Stimulated activated CD4-positive, alpha-beta T cell treated with anti-CD3 and anti-CD28 coated beads, Interleukin-4, amount 100 ng/mL, for 48 hours (primary cell): ENCODE measurements at places on chromosomes 2 and 18.
A peak's percentile ranks its signal among the peaks of the same experiment; 100 is the strongest.

- DNase-seq, result no peak
These were observed 4.5 kb downstream of the SCYGR3 start for GRCh38 chr2:227610123-227610522.

DNA sequence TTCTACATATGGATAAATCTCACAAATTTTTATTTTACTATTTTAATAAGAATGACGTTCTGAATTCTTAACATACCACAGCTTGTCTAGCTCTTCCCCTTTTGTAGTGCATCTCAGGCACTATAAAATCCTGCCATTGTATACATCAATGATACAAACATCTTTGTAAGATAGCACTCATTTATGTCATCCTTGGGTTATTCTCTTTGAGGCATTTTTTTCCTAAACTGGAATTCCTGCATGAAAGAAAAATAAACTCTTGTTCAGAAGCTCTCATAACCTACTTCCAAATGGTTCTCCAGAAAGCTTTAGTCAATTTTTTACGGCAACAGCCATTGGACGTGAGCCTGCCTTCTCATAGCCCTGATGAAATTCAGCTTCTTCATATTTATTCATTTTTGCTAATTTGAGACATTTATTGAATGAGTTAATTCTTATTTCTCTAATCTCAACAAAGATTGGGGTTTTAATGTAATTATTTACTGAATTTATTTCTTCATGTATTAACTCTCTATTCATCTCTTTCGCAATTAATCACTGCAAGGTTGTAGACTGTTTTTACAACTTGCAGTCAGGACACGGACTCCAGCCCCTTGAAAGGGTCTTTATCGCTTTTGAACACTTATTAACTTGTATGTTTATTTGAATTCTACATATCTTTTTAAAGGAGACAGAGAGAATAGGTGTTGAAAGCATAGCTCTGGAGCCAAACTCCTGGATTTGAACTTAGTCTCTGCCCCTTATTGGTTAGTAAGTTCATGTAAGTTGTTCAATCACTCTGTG lies 57.6 kb upstream of the PARD3B start:
- DNase-seq, result no peak

- DNase-seq, result no peak
These were observed 5.1 kb downstream of the SLC35F6 start for GRCh38 chr2:26769089-26769761.

DNA sequence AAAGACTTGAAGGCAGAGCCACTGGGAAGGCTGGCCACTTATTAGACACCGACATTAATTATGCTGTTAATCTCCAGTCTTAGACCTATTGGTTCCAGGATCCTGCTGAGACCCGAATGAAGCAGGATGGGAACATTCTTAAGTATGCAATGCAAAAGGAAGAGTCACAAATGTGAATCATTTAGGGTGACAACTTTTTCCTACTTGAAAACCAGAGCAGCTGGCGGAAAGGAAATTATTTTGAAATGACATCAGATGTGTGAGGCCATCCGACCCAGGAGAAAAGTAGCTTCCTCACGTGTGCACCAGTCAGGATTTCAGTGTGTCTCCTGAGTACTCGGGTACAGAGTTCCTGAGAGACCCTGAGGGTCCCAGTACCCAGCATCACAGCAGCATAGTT lies 222.9 kb upstream of the NCKAP5 start:
- no peak for DNase-seq

DNA sequence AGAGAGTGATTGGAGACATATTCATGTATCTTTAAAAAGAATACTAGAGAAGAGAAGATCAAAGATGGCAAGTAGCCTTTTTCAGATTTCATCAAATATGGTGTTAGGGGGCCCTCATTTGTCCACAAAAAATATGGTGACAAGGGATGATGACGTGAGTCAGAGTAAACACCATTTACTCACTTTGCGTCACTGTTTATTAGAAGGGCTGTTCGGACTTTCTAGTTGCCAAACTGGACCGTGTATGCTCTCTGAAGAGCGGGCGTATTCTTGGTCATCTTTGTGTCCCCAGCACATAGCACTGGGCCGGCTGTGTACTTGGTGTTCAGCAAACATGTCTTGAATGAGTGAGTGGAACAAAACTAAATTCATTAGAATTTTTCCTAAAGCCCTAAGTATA lies 37.5 kb downstream of the TTC39C start:
- DNase-seq, result no peak

- DNase-seq, result no peak
These were observed 31.1 kb downstream of the CTIF start for GRCh38 chr18:48569915-48570264.

DNA sequence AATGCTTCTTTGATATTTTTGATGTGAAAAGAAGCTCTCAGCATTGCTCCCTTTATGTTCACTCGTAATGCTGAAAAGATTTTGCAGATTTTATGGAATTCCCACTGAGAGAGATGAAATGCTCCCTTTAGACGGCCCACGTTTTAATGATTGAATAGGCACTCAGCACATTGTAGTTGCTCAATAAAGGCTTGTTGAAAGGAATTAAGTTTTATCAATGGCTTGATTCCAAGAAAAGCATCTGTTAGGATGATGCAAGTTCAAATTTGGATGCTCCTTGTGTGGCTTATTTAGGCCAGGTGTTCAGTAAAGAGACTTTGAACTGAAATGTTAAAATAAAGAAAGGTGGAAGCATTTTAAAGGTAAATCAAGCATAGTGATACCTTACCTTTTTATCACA lies 725.1 kb downstream of the EPHA4 start:
- no peak for DNase-seq

- DNase-seq, result no peak
These were observed 28.3 kb downstream of the PIAS2 start for GRCh38 chr18:46888965-46889364.

GRCh38 chr18:79396431-79397246 lies 909 bp downstream of the NFATC1 start:
- DNase-seq, result no peak

DNA sequence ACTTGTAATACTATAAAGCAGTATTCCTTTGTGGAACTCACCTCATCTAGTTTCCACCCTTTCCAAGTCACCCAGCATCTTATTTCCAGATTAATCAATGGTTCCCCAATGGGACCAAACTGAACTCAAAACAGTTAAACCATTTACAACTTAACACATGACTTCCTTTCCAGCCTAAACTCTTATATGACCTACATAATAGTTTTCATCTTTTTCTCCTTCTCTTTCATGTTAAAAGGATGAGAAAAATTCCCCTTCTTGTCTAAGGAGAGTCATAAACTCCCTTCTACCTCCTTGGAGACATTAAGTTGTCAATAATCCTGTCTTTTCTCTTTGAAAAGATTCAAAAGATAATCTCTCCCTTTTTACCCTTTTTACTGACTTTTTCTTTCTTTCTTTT lies 6.7 kb downstream of the PPP3R1 start:
- no peak for DNase-seq

- no peak for DNase-seq
These were observed 11.1 kb downstream of the RTTN start for GRCh38 chr18:70194227-70194890.

DNA sequence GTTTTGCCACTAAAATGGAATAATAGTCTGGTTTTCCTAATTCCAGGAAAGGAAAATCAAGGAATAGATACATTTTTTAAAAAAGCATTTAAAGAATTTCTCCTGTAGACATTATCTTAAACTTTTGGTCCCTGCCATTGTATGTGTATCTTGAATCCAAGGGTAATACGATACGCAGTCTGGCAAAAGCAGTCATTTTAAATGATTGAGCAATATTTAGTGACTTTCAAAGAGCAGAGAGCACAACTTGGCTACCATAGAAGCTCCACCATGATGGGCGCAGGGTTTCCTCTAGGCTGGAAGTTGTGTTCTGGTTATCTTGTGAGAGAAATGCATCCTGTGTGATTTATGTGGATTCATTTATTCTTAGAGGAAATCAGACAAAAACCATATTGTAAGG lies 92.9 kb downstream of the NEDD4L start:
- no peak for DNase-seq

- no peak for DNase-seq
These were observed 170.7 kb downstream of the TMEM182 start for GRCh38 chr2:102932501-102932900.

DNA sequence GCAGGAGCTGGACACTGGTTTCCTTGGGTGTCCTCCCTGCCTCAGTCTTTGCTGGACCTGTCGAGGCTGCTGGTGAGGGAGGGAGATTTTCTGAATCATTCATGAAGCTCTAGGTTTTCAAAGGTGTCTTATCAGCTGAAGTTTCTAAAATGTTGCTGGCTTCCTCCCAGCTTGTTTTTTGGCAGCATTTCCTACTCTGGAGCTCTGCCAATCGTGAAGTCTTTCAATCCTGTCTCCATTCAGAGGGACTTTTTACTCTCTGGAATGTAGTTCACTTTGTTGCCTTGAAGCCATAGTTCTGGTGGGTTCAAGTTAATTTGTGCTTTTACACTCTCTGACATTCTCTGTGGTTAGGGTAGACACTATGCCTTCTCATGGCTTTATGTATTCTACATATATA lies 23.9 kb downstream of the SNTG2 start:
- no peak for DNase-seq

DNA sequence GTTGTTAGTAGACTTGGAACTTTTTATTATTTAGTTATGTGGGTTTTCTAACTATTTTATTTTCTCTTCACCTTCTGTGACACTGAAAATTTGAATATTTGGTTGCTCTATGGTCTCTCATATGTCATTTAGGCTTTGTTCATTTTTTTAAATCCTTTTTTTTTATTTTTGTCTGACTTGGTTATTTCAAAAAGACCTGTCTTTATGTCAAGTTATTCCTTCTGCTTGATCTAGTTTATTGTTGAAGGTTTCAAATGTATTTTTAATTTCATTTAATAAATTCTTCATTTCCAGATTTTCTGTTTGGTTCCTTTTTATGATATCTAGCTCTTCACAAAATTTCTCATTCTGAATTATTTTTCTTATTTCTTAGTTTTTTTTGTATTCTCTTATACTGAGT lies 160.6 kb upstream of the ATP5MC3 start:
- no peak for DNase-seq

- DNase-seq, result no peak
These were observed 94.0 kb upstream of the CNGA3 start for GRCh38 chr2:98252038-98252773.

GRCh38 chr2:230908595-230909191 lies 16.3 kb downstream of the GPR55 start:
- peak; percentile 75 for DNase-seq

GRCh38 chr2:103161456-103162289 lies 399.8 kb downstream of the TMEM182 start:
- DNase-seq, result no peak

DNA sequence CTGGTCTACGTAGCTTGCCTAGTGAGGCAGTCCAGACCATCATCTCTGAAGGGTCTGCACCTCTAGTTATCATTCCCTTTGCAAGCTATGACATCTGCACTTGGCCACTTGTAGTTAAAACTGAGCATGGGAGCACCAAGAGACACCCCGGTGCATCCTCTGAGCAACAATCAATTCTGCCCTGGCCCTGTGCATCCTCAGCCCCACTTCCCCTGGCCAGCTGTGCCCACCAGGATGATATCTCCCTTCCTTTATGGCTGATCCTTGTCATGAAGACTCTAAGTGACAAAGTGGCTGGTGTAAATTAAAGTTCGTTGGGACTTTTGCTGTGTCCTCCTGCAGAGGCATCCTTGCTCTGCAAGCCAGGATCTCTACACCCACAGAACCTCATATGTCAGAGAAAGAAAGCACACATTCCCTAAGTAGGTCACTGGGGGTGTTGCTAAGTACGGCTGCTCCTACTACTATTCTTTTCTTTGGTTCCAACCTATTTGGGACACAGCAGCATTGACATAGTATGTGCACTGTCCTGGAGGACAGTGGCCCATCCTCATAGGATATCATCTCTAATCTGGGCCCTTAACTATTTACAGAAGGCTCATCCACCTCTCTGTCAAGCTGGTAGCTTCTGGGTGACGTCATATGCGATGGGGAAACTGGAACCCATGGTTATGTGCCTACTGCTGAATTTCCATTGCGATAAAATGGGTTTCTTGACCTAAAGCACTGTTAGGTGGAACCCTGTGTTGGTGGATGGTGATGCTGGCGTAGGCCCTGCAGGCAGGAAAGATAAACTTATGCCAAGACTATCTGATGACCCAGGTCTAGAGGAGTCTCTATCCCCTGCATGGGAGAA lies 384.3 kb upstream of the ID2 start:
- no peak for DNase-seq

GRCh38 chr18:36185901-36186460 lies 1.3 kb upstream of the MOCOS start:
- no peak for DNase-seq

GRCh38 chr2:219418155-219419011 lies at the start of gene DES:
Gene DES, plus strand, starts transcription at chr2:219418377. Its CDS starts 86 bp downstream, at chr2:219418463.
- DNase-seq, result no peak

- DNase-seq, result no peak
These were observed 146.6 kb upstream of the OTOS start for GRCh38 chr2:240287011-240287410.

GRCh38 chr18:66150650-66151049 lies 399.8 kb downstream of the CDH7 start:
- no peak for DNase-seq

GRCh38 chr2:181858600-181858999 lies 32.9 kb upstream of the ITPRID2 start:
- no peak for DNase-seq

GRCh38 chr2:195898505-195899191 lies 170.0 kb downstream of the DNAH7 start:
- no peak for DNase-seq

GRCh38 chr18:59988098-59988706 lies 88.4 kb downstream of the PMAIP1 start:
- peak; percentile 21 for DNase-seq

DNA sequence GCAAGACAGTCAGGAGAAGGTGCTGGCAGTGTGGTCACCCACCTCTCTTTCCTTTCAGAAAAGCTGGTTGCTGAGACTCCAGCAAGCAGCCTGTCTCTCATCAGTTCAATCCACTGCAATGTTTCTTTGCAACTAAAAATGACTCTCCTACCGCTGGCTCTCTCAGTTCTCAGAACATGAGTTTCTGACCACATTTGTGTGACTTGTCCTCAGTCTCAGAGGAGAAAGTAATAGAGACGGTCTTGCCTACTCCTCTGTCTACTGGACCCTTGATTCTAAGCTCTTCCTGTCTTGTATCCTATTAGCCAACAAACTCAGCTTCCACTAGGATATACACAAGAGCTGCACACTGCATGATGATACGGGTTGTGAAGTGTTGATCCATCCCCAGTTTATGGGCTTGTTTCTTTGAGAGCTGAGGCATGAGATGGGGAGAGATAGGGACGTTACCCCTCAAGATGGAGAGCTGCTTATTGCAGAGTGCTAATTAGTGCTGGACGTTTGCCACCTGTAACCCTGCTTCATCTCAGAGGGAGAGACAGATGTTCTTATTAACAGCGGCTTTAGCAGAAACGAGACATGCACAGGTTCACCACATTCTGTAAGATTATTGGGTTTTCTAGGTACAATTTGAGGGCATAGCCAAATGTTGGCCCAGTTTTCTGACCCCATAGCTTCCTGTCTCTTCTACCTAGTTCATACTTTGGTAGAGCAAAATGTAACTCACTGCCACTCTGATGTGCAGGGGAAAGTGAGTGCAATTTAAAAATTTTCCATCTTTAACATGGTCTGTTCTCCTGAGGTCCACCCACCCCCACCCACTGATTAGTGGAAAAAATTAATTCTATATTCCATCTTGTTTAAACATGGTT lies 32.4 kb upstream of the YWHAQ start:
- no peak for DNase-seq

GRCh38 chr2:157540102-157540501 lies 88.6 kb downstream of the ACVR1C start:
- DNase-seq, result no peak

- DNase-seq, result no peak
These were observed 16.6 kb upstream of the RPE start for GRCh38 chr2:209985874-209986273.

GRCh38 chr2:183019718-183020442 lies 18.4 kb downstream of the NCKAP1 start:
- DNase-seq, result no peak
